ENCODE measurements at places on chromosomes 3 and 15. TPM values are rescaled to one million over a fixed set of nuclear protein-coding genes. Genes with fewer than 3 reads are reported as not detected.

GRCh38 chr15:93861956-93862741, 369.2 kb upstream of the MCTP2 start:
- no peak for DNase-seq

GRCh38 chr3:69370156-69370883, 15.6 kb downstream of the FRMD4B start:
- DNase-seq: peak; percentile 63

DNA sequence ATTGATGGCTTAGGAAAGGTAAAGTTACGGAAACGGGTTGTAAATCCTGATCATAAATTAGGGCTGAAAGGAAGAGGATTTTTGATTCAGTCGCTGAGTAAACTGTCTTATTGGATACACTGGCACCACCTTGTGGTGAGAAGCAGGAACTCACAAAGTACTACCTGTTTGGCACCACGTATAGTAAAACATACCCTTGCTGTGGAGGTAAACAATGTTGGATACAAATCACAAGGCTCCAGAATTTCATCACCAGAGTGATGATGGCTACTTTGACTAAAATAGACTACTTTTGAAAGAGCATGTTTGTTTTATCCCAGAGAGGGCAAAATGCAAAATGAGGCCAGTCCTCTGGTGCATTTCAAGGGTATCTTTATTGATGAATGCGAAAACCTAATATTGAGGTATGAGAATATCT, 216.9 kb downstream of the IGSF11 start:
- DNase-seq: peak; percentile 44

Gene CYP8B1
- 2.8 TPM for total RNA-seq

- DNase-seq: no peak
Observed at GRCh38 chr15:31590609-31591008, 264.0 kb downstream of the KLF13 start.

GRCh38 chr3:153173758-153174516, 11.9 kb downstream of the RAP2B start:
- no peak for DNase-seq

Gene IGDCC3
- total RNA-seq: 0.69 TPM

Gene CLDN18
- 6.7 TPM for total RNA-seq

GRCh38 chr3:28317438-28318022, 31.0 kb upstream of the ZCWPW2 start:
- DNase-seq: peak; percentile 19

Gene COLQ
- total RNA-seq: 2.9 TPM

GRCh38 chr3:127197300-127198189, 4.6 kb downstream of the PRR23E start:
- no peak for DNase-seq

DNA sequence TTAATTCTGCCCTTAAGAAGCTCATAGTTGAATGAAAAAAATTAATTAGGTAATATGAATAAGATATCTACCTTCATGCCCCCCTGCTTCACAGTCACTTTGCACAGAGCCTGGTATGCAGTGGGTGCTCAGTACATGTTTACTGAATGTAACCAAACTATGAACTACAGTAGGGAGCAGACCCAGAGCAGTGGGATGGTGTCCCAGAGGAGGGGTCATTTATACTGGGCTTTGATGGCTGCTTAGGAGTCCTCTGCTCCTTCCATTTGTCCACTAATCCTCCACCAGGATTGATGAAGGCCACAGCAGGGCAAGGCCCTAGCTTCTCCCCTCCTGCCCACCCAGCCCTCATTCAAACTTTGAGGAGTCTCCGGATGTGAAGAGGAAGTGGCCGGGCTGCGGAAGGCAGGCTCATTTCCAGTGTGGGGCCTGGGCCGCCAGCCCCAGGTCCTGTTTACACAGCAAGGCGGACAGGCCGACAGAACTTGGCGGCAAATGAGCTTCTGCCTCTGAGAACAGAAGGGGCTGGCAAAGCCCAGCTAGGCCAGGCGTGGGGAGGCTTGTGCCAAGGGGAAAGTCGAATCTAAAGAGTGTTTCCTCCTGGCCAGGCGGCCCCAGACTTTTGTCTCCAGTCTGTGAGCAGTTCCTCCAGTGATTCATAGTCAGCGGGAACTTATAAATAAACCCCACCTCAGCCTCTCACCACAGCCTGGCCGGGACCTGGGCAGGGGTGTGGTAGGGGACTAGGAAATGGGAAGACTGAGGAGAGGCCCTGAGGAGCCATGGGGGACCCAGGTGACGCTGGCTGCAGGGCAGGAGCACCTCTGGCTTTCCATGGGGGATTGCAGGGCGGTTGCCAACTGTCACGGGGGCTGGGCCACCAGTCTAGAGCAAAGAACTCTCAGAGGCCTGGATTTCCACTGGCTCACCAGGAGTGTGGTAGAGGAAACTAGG, 51.6 kb upstream of the LCTL start:
- DNase-seq: peak; percentile 74

- no peak for DNase-seq
Observed at GRCh38 chr3:169710619-169711018, 47.1 kb upstream of the MECOM start.

- DNase-seq: no peak
Observed at GRCh38 chr3:23836536-23837230, 30.9 kb downstream of the UBE2E1 start.

DNA sequence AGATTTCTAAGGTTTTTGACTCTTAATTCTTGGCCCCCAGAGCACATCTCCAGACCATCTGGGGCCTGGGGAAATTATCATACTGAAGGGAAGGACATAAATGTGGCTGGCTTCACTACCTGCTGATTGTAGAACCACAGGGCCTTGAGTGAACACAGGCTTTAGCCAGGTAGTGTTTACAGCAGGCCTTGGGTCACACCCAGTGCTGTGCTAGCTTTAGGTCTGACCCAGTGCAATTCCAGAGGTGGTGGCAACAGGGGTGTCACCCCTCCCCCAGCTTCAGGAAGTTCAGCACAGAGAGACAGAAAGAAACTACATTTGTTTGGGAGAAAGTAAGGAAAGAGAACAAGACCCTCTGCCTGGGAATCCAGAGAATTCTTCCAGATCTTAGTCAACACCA, 24.1 kb downstream of the PDCD10 start:
- no peak for DNase-seq

Gene CD200
- total RNA-seq: 10.5 TPM

- DNase-seq: peak; percentile 45
Observed at GRCh38 chr15:73539212-73540128, 93.7 kb downstream of the NPTN start.

Gene KIF7
- total RNA-seq: 6.1 TPM

DNA sequence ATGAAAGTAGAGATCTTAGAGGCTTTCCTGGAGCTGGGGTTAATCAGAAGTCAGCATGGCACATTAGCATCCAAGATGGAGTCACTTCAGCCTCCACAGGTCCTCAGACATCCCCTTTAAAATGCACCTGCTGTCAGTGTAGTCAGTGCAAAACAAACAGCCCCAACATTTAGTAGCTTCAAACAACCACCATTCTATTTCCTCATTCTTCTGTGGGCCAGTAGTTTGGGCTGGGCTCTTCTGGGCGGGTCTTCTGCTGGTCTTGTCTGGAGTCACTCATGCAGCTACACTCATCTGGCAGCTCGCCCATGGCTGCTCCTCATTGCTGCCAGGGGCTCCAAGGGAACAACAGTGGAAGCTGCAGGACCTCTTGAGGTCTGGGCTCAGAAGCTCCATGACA, 99.9 kb downstream of the TLE3 start:
- peak; percentile 75 for DNase-seq

DNA sequence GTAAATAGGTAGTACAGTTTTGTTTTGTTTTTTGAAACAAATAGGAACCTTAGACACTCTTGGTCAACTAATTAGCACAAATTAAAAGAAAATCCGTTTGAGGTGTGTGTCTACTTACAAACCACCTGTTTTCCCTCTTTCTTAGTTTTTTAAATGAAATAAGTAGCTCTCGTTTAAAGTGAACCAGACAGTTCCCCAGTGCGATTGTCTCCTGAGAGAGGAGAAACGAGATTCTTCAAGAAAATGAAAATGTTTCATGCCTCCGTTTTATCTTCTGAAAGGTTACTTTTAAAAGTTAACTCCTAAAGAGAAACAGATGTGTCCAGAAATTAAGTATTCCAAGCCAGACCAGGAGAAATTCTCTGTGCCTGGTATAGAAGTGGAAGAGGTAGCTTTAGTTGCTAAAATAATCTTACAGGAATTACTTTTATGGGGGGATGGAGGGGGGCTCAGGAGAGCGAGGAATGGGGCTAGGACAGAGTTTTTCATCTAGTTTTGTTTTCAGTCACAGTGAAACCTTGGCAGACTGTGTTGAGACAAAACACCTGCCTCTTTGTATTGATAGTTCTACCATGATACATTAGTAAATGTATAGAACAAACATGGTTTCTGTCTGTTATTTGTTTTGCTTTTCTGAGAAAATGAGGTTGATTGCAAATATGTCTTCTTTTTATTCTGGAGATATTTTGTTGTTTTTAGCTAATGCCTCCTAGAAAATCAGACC, 155.1 kb upstream of the CNTN4 start:
- no peak for DNase-seq

- DNase-seq: no peak
Observed at GRCh38 chr15:63059075-63059474, 16.5 kb downstream of the TPM1 start.

DNA sequence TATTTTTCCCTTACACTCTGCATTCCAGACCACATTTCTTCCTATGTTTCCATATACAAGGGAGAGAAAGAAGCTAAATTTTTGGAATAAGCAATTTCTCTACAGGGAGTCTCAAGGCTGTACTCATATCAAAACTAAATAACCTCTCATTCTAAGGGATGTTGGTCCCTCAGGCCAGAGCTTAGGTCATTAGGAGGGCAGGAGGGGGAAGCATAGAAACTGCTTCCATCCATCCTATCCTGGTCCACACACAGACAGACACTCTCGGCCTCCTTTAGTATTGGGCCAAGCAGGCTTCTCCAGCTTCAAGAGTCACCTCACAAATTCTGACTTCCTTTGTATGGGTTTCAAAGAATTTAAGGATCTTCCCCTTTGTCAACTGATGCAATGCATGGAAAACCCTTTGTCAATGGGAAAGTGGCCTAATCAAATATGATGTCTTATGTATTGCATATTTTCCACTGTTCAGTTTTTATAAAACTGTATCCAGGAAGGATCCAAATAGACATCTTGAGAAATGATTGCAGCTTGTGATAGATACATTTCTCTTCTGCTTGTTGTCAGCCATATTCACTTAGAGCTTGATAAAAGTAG, 140.7 kb upstream of the RARB start:
- no peak for DNase-seq

- no peak for DNase-seq
Observed at GRCh38 chr15:29666241-29666640, 156.0 kb downstream of the TJP1 start.

DNA sequence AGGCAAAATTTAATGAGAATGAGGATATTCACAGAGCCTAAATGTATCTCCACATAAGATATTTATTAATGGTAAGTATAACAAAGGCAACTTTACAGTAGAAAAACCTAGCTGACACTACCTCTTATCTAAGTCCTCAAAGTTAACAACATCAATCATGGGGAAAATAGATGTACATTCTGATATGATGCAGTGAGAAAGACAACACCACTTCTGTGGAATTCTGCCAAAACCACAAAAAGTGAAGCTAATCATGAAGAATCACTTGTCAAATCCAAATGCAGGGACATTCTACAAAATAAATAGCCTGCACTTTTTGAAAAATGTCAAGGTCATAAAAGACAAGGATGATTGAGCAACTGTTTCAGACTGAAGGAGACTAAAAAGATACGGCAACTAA, 27.5 kb upstream of the EOMES start:
- no peak for DNase-seq

- DNase-seq: no peak
Observed at GRCh38 chr3:77799278-77799677, 759.4 kb downstream of the ROBO2 start.

Gene GOLGA6L7
- not detected for total RNA-seq

Gene TIMP4
- 3.7 TPM for total RNA-seq

Gene PRR23E
- total RNA-seq: not detected

Gene OR5K2
- not detected for total RNA-seq

GRCh38 chr15:80496096-80496495, 91.9 kb downstream of the ARNT2 start:
- DNase-seq: no peak

DNA sequence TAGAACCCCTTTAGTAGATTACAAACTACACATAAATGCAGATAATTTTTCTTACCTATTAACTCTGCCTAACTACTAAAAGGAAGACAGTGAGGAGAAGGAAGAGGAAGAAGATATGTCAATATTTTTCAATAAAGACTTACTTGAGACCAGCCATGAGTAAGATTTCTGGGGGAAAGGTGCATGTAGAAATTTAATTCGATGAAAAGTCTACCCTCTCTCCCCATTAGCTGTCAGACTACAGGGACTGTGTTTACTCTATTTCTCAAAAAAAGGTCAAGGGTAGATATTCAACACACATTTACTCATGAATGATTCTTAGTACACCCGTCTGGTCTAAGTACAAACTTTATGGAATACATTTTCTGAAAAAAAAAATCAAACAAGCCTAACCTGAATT, 6.8 kb downstream of the TSPAN3 start:
- no peak for DNase-seq

Gene GPR156
- total RNA-seq: 0.20 TPM

DNA sequence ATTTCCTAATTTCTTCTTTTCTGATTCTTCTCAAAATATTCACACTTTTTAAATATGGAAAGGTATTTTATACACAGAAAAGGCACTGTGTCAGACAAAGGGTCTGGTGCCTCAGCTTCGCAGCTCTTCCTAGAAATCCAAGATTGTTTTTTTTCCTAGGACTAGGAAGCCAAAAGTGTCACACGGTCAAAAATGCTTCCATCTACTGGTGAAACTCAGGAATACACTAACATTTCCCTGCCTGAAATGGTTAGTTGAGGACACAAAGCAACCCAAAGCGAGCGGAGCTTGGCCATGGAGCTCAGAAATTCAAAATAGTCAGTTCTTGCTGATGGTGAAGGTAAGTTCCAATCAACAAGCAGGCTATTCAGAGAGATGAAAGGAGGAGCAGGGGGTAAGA, 426.5 kb upstream of the RASGRP1 start:
- DNase-seq: no peak

Gene TUSC7
- total RNA-seq: not detected

GRCh38 chr3:144181062-144181461, 209.4 kb downstream of the DIPK2A start:
- no peak for DNase-seq

DNA sequence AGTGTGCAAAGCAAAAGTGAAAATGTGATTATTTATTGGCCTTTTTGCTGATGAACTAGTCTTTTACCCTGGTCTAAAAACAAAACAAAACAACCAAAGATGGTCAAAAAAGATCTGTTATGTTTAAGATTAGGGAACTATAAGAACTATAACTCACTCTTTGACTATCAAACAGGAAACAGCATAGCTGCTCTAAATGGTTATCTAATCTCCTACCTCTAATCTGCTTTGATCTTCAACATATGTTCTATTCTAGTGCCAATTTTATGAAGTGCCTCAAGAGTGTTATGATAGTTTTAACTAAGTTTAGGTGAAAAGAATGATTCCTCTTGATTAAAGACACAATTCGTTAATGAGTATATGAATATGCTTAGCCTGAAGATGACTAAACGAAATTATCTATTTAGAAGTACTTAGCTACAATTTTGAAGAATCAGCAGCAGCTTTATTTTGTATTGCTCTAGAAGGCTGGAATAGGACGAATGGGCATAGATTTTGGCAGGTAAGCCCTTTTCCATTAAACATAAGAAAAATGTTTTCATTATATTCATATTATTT, 46.0 kb downstream of the SETD2 start:
- no peak for DNase-seq

- DNase-seq: no peak
Observed at GRCh38 chr3:11240496-11240895, 31.7 kb upstream of the ATG7 start.

Data from mucosa of gallbladder (tissue), 1 donor.